ENCODE measurements at places on chromosomes 4 and X.
A peak's percentile ranks its signal among the peaks of the same experiment; 100 is the strongest.

DNA sequence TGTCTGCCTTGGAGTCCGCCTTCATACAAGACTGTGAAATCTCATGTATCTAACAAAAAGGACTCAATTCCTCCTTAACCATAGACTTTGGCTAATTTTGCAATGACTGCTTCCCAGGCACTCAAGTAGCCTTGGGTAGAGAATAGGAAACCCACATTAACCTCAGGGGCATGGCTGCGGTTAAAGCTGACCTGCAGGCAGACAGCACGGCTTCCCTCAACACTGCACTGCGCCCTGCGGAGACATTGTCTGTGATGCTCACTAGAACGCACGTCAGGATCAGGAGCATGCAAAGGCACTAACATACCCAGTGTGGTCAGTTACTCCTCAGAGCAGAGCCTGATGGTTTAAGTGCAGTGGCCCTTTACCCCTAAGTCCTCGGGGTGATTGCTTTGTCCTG, 10.3 kb upstream of the GPR143 start:
- no peak for DNase-seq

GRCh38 chr4:167930166-167930565, 162.2 kb upstream of the ANXA10 start:
- no peak for DNase-seq

- DNase-seq: peak; percentile 16
Measured at GRCh38 chr4:20589436-20589835, 110.8 kb upstream of the PACRGL start.

DNA sequence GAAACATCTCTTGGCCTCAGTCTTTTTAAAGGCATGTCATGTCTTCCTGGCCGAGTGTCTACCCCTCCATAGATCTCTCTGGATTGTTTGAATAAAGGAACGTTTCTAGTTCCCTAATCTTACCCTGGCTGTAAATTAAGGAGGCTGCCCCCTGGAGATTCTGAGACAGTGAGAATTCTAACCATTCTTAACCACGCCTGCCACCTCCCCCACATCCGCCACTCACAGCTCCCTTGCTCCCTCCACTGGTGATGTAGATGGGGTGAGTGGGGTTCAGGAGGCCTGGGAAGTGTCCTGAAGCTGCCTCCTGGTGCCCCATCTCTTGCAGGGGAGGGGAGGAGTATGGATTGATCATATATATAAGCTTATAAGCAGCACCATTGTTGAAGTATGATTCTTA, 48.0 kb upstream of the TRIM2 start:
- no peak for DNase-seq

DNA sequence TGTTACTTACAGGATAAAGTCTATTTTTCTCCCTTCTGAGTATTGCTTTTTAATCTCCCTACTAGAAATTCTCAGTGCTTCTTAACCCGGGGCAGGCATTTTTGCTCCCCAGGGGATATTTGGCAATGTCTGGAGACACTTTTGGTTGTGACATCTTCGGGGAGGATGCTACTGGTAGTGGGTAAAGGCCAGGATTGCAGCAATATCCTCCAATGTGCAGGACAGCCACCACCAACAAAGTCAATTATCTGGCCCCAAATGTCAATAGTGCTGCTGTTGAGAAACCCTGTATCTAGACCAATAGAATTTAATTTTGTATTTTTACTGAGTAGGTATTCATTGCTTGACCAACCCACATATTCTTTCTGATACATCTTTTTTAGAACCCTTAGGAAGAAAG, 669.5 kb upstream of the MAGEB2 start:
- no peak for DNase-seq
